Natural killer cell (primary cell): ENCODE measurements at places on chromosomes 6 and 20.

GRCh38 chr6:137230547-137230946 is 11.4 kb upstream of the IFNGR1 start:
- no peak overlapping the region for H3K4me3 ChIP-seq
- peaks cover 61% of the 10 kb centered on the region for H3K4me1 ChIP-seq
- H3K36me3 ChIP-seq: no peaks in the 10 kb centered on the region
- H3K27me3 ChIP-seq: no peaks in the 10 kb centered on the region
- peak overlapping the region; percentile 55 for H3K27ac ChIP-seq

GRCh38 chr6:116564921-116565872 is 6.1 kb upstream of the RWDD1 start:
- peak; percentile 42 for DNase-seq
- H3K36me3 ChIP-seq: no peaks in the 10 kb centered on the region
- H3K4me3 ChIP-seq: no peak overlapping the region
- H3K4me1 ChIP-seq: peaks cover 8% of the 10 kb centered on the region

- H3K4me3 ChIP-seq: no peak overlapping the region
- DNase-seq: no peak
- no peaks in the 10 kb centered on the region for H3K36me3 ChIP-seq
- H3K4me1 ChIP-seq: no peaks in the 10 kb centered on the region
- no peak overlapping the region for H3K27ac ChIP-seq
Measured at GRCh38 chr6:143279385-143279784, 171.1 kb downstream of the ADAT2 start.

DNA sequence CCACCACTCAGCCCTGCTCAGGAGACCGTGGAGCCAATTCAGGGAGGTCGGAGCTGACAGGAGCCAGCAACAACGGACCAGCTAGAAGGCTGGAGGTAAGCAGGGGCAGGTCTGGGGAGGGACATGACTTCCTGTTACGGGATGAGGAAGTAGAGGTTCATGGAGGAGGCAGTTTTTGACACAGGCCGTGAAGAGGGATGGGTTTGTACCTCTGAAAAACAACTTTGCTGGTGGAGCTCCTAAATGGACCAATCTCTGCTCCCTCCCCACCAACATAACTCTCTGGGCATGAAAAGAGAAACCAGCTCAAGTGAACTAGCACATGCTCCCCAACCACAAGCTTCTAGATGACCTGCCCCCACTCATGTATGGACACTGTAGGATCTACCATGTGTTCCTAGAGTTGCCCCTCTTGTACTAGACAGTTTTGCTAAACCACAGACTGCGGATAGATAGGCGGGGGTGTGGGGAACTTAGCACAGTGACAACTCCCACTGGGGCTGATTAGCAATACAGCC is 31.4 kb downstream of the RALGAPA2 start:
- no peaks in the 10 kb centered on the region for H3K36me3 ChIP-seq
- peaks cover 15% of the 10 kb centered on the region for H3K4me1 ChIP-seq

- no peaks in the 10 kb centered on the region for H3K27me3 ChIP-seq
- no peak overlapping the region for H3K27ac ChIP-seq
- no peaks in the 10 kb centered on the region for H3K36me3 ChIP-seq
- no peaks in the 10 kb centered on the region for H3K4me1 ChIP-seq
- no peak overlapping the region for H3K4me3 ChIP-seq
- DNase-seq: no peak
Measured at GRCh38 chr20:13149371-13150105, 71.5 kb upstream of the ISM1 start.

GRCh38 chr6:161922631-161923119 is 648.8 kb upstream of the AGPAT4 start:
- DNase-seq: no peak
- no peaks in the 10 kb centered on the region for H3K27me3 ChIP-seq
- H3K36me3 ChIP-seq: no peaks in the 10 kb centered on the region
- no peak overlapping the region for H3K4me3 ChIP-seq

DNA sequence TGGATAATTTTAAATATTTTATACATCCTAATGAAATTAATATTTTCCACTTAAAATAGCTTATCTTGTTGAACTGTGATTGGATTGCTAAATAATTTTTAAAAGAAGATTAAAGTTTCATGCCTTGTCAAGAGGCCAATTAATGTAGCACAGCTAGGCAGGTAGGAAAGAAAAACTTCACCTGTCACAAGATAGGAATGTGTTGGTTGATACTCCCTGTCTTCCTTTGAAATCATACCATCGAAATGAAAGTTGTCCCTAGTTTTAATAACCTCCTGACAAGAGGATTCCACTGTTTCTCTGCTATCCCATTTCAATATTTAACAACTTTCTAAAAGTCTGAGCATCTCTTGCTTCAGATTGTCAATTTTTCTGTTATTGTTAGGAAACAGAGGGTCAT is 80.8 kb downstream of the BMP6 start:
- H3K36me3 ChIP-seq: no peaks in the 10 kb centered on the region
- no peak for DNase-seq
- no peak overlapping the region for H3K27ac ChIP-seq
- no peak overlapping the region for H3K4me3 ChIP-seq
- H3K4me1 ChIP-seq: no peaks in the 10 kb centered on the region
- peaks cover 3% of the 10 kb centered on the region for H3K27me3 ChIP-seq

DNA sequence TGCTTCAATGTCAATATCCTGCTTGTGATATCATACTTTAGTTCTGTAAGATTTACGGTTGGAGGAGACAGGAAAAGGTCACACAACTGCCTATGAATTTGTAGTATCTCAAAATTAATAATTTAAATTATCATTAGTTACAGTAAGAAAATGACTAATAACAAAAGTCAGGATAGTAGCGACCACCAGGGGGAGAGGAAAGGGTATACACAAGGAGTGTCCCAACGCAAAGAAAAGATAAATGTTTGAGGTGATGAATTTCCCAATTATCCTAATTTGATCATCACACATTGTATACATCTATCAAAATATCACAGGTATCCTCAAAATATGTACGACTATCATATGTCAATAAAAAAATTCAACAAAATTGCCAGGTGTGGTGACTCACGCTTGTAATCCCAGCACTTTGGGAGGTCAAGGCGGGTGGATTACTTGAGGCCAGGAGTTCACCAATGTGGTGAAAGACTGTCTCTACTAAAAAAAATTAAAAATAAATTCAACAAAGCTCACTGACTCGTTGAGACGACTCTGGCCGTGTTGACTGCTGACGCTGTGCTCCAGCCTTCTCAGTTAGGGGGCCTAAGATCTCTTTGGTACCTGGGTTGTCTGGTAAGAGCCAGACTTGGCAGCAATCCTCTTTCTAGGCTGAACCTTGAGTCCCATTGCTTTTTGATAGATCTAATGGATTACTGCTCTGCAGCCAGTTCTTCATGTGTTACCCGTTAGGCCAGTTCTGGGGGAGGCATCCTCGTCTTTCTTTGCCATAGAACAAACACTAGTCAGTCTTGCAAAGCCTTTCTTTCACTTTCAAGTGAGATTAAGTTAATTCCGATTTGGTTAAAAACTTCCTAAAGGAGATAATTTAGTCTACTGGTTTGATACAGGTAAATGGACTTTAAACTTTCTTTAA is 9.0 kb upstream of the OVOL2 start:
- no peaks in the 10 kb centered on the region for H3K4me1 ChIP-seq
- H3K36me3 ChIP-seq: no peaks in the 10 kb centered on the region
- H3K4me3 ChIP-seq: no peak overlapping the region
- H3K27ac ChIP-seq: no peak overlapping the region
